ENCODE measurements at places on chromosomes 2 and 18.

GRCh38 chr18:63578357-63578958, 8.7 kb upstream of the SERPINB13 start:
- DNase-seq: no peak

- DNase-seq: no peak
Observed at GRCh38 chr2:121187982-121188411, 97.0 kb downstream of the TFCP2L1 start.

- DNase-seq: no peak
Observed at GRCh38 chr2:178295115-178295514, 100.8 kb downstream of the OSBPL6 start.

DNA sequence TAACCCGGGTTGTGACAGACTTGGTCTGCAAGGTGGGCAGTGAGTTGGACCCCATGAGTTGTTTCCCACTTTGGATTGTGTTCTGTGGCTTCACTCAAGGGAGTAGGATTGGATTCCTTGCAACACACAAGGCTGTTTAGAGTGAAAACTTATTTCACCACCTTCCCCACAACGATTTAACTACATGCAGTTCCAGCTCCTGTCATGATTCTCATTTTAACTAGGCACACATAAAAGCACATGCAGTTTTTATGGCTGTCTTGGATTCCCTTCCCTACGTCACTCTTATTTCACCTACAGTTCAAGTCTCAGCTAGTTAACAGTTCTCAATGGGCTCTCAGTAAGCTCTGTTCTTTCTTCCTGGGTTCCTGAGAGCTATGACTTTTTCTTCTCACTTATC, 15.9 kb downstream of the EFEMP1 start:
- no peak for DNase-seq

DNA sequence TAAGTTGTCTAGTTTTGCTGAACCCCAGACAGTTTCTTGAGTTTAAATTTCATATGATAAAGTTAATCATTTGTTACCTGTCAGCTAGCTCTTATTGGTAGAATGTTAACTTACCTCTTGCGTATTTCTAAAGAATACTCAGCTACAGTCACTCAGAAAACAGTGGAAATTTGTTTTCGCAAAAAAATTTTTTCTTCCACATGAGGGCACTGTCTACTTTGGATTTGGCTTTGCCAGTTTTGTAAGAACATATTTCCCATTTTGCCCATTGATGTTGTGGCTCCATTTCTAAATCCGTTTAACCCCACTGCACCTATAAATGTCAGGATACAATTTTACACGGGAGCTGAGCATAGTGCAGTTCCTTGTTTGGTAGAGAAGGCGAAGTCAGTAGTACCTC, 19.1 kb upstream of the GCFC2 start:
- DNase-seq: no peak

- DNase-seq: no peak
Observed at GRCh38 chr2:240252191-240252871, 111.9 kb upstream of the OTOS start.

All from stimulated activated CD4-positive, alpha-beta T cell treated with anti-CD3 and anti-CD28 coated beads, Interleukin-15, amount 100 ng/mL, for 1 hour (primary cell).